ENCODE measurements at places on chromosomes 12 and 14.

DNA sequence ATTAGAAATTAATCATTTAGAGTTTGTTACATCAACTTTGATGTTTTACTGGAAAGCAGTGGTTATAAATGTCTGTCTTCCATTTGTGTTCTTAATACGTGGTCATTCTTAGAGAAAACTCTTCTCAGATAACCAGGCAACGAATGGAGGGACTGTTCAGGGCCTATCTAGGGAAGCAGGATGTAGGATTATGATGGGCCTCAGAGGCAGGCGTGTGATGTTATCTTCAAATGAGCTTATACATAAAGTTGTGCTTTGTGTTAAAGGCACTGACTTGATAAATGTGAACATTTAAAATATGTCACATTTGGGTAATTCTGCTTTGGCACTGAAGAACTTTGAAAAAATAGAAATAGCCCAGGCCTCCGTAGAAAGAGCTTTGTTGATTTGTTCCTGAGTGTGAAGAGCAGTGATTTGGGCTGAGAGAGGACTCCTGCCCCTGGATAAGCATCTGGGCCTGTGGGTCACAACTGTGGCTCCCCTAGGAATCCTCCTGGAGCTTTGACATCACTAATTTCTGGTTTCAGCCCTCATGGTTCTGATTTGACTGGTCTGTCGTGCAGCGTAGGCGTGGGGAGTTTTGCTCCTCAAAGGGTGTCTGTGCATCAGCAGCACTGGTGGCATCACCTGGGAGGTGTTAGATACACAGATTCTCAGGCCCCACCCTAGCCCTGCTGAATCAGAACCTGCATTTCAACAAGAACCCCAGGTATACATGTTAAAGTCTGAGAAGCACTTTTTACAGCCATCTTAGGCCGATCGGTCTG lies 55.4 kb downstream of the SAMD4A start:
- peak; percentile 35 for DNase-seq

DNA sequence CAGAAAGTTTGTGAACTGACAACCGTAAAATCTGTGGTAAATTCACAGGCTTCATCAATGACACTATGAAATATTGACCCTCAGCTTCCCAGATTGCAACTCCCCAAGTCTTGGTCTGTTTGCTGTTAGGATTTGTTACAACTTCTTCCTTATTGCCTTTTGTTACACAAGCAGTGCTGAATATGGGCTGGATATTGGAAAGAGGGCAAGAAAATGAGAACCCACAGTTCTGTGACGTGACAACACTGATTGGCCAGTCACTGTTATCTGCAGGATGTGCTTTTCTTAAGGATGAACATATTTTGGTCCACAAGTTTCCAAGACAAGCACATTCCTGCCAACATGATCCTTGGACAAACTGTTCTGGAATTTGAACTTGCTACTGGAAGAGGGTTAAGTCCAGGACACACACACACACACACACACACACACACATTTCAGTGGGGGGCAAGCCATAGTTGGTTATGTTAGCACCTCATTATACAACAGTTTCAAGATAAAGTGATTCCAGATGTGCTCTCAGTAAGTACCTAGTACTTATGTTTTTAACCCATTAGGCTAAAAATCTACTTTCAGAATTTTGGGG lies 16.6 kb upstream of the SLC38A2 start:
- DNase-seq: no peak

- no peak for DNase-seq
These were observed 33.8 kb downstream of the ARMH4 start for GRCh38 chr14:58118097-58118815.

GRCh38 chr14:75141967-75142366 lies 15.1 kb upstream of the NEK9 start:
- peak; percentile 64 for DNase-seq

- DNase-seq: no peak
These were observed 25.7 kb downstream of the R3HDM2 start for GRCh38 chr12:57404966-57405640.

DNA sequence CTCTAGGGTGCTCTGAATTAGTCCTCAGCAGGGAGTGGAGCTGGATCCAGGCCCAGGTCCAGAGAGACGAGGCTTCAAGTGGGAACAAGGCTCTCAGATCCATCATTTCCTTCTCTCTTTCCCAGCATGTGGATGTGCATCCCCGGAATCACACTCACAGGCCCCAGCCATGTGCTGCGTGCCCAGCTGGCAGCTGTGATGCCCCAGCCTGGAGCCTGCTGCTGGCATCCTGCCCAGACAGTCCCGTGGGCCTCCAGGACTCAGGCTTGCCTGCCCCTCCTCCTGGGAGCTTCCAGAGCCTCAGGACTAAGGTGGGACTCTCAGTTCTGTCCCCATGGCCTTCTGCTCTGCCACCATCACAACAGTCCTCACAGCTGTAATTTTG lies 6.2 kb upstream of the KRT84 start:
- DNase-seq: no peak

DNA sequence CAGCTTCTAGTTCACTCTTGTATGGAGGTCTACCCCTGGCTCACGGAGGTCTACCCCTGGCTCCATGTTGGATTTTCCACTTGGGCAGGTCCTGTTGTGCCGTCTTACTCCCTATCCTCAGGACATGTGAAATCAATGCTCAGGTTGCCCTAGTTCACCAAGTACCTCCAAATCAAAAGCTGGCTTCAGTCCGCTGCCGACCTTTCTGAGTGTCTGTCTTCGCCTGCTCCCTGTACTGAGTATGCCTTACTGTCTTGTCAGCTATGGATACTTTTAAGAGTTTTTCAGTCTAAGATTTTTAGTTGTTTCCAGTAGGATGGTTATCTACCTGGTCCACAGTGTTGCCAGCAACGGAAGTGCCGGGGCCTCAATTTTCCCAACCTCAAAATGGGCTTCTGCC lies 40.1 kb upstream of the BCL11B start:
- no peak for DNase-seq

DNA sequence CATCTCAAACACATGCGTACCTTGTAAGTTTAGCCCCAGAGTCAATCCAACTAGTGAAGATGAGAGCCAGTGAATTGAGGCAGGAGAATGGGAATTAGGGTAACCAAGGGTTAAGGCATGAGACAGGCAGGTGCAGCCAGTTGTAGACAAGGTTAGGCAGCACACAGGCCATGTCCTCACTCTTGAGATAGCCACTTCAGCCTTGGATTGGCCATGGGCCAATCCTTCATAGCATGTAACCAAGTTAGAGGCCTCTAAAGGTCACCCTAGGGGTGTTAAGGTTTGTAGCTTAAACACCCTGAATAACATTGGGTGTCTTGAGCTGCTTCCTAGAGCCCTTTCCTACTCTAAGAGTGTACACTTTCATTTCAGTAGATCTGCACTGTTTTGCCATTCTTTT lies 208.2 kb upstream of the RBM19 start:
- no peak for DNase-seq

GRCh38 chr12:71683633-71684032 lies 2.2 kb upstream of the TMEM19 start:
- DNase-seq: no peak

- no peak for DNase-seq
These were observed 24.9 kb downstream of the VPS37B start for GRCh38 chr12:122870867-122871664.

- no peak for DNase-seq
These were observed 260.1 kb downstream of the C12orf75 start for GRCh38 chr12:105590571-105590970.

- no peak for DNase-seq
These were observed 9.7 kb downstream of the CACNA2D4 start for GRCh38 chr12:1908758-1909157.

DNA sequence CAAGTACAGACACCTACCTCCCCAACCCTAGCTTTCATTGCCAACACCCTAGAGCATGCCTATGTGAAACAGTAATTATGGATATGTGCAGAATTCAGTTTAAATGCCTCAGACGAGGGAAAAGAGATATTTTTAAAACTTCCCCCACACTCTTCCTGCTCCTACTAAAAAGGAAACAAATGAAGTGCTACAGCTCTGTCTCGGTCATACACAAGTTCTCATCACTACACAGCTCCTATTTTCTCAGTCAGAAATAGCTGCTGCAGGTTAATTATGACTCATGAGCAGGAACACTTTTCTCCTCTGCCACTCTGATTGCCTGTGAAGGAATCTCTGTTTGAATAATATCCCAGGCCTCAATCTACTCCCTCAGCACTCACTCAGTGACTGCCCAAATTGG lies 703.6 kb upstream of the FLRT2 start:
- no peak for DNase-seq

GRCh38 chr14:45057881-45058364 lies 26.0 kb upstream of the PRPF39 start:
- no peak for DNase-seq

DNA sequence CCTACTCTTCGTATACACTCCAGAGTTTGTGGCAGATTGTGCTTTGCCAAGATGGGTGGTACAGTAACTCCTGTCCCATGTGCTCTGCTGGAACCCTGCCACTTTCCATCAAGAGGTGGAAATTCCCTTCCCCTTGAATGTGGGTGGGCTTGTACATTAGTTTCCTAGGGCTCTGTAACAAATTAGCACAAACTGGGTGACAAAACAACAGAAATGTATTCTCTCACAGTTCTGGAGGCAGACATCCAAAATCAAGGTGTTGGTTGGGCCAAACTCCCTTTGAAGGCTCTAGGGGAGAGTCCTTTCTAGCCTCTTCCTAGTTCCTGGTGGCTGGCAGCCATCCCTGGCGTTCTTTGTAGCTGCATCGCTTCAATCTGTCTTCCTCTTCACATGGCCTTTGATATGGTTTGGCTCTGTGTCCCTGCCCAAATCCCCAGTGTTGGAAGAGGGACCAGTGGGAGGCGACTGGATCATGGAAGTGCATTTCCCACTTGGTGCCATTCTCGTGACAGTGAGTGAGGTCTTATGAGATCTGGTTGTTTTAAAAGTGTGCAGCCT lies 117.5 kb downstream of the VRK1 start:
- no peak for DNase-seq

DNA sequence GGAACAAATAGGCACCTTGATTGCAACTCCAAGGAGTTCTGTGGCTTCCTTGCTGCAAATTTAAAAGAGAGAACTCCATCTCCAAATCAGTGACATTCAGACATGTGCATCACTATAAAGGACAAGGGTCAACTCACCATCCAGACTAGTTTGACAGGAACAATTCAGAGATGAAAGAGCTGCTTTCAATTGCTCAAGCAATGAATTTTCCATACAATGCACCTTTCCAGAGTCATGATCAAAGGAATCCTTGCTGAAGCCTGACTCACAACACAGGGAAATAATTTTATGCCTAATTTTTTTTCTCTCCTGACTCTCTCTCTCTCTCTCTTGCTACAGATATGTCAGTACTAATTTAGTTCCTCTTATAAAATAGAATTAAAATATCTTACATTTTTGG lies 380.5 kb upstream of the GARIN6 start:
- DNase-seq: no peak

- peak; percentile 90 for DNase-seq
These were observed 17.7 kb downstream of the RIN3 start for GRCh38 chr14:92531106-92531873.

GRCh38 chr12:68844318-68844745 lies 36.4 kb downstream of the MDM2 start:
- DNase-seq: no peak

- DNase-seq: no peak
These were observed 172.7 kb upstream of the CNOT2 start for GRCh38 chr12:70070494-70071007.

DNA sequence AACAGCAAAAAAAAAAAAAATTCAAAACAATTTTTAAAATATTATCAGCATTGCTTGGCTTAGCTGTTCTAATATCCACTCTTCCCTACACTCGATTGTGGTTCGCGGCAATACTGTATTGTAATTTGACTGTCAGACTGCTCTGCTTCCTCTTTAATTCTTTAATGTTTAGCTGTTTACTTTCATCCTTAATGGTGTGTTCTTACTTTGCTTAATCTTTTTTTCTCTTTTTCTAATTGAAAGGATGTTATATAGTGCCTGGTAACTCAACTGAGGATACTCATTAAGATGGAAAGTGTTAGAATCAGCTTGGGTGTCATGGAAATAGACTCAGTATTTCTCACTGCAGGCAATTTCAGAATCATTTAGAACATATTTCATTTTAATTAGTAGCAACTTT lies 2.0 kb downstream of the ANO4 start:
- DNase-seq: no peak

DNA sequence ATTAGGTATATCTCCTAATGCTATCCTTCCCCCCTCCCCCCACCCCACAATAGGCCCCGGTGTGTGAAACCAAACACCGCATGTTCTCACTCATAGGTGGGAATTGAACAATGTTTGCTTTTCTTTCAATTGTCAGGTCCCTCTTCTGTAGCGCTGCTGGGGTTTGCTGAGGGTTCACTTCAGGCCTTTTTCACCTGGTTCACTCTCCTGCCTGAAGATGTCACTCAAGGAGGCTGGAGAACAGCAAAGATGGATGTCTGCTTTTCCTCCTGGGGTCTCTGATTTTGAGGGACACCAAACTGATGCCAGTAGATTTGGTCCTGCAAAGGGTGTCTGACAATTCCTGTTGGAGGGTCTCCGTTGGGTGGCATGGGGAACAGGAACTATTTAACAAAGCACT lies 35.8 kb downstream of the KLRK1 start:
- DNase-seq: no peak

GRCh38 chr12:26007566-26007965 lies 49.1 kb downstream of the RASSF8 start:
- no peak for DNase-seq

- DNase-seq: peak; percentile 52
These were observed 91.1 kb downstream of the IRF2BPL start for GRCh38 chr14:76937181-76938091.

DNA sequence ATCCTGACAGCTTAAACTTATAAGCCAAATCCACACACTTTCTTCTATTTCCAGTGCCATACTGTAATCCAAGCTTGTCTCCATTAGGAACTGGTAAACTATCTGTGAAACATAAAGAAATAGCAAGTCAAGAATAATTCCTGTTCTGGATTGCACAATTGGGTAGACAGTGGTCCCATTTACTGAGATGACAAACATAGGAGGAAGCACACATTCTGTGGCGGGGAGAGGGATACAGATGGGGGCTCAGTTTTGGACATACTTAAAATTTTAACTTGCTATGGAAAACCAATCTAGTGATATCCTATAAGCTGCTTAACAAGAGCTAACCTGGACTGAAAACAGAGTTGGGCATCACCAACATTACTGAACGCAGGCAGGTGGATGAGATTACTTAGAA lies 16.3 kb downstream of the MAP4K5 start:
- DNase-seq: no peak

DNA sequence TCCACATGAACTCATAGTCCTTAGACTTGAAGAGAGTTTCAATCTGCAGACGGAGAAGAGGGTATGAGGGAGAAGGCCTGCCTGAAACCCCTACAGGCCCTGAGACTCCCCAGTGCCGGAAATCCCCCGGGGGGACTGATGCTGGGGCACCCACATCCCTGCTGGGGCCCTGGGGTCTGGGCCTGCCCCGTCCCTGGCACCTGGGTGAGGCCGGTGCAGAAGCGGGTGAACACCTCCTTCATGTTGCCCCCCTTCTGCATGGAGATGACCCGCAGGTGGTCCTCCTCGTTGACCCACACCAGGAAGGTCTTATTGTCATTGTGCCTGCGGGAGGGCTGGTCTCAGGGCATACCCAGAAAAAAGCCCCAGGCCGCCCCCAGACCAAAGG lies 2.4 kb downstream of the CKB start:
- no peak for DNase-seq
